ENCODE measurements at places on chromosomes 2 and 18.
A peak's percentile ranks its signal among the peaks of the same experiment; 100 is the strongest.

DNA sequence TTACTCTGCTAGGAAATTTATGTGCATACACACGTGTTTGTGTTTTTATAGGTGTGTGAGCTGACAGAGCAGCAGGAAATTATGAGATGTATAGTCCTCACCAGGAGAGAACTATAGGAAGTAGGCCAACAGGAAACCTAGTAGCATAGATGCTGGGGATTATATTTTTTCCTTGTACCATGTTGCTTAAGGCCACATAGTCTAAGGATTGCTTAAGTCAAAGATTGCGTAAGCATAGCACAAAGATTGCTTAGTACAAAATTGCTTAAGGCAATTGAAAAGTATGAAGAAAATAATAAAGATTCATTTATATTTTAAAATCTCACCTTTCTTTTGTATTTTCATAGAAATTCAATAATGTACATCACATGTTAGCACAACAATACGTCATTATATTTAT lies 18.7 kb upstream of the CCDC102B start:
- no peak for DNase-seq

DNA sequence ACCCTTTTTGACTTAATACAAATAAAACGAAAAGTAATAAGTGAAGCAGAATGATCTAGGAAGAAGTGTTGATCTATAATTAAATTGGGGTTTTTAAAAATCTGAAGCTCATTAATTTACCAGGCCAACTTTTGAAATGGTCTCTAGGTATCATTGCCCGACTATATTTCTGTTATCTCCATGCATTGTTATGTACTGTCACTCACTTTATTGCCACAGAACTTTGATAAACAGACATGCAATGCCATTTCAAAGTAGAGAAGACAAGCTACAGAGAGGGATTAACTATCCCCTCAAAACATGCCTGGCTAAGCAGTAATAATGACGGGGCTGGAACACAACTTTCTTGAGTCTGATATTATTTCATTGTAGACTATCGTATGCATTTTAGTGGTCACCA lies 147.6 kb upstream of the ITGA4 start:
- DNase-seq: no peak

GRCh38 chr18:24841536-24841935 lies 381.1 kb downstream of the HRH4 start:
- no peak for DNase-seq

DNA sequence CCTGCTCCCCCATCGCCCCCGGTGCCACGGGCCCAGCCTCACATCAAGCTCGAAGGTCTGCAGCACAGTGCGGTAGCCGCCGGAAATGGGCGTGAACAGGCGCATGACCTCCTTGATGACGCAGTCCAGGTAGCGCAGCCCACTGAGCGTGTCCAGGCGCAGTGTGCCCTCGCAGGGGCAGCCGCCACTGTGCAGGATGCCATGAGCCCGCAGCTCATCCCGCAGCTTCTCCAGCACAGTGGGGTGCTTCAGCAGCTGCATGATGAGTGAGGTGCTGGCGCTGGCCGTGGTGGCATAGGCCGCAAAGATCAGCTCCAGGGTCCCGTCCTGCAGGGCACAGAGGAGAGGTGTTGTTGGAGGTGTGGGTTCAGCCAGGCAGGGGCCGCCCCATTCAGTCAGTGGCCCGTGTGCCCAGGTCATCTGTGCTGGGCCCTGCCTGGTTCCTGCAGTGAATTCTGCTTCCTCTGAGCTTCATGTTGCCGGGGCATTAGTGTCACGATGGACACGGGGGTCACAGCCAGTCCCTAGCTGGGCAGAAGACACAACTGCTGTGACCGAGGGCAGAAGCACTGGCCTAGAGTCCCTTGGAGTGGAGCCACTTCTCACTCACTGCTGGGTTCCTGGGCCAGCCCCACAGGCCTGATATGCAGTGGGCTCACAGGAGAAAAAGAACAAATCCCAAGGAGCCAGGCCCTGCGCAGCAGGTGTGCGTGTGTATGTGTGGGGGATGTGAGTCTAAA lies 14.5 kb downstream of the CYP26B1 start:
- no peak for DNase-seq

- no peak for DNase-seq
Measured at GRCh38 chr2:54549917-54550518, 93.9 kb downstream of the SPTBN1 start.

GRCh38 chr18:26091047-26091630 lies 726 bp upstream of the SS18 start:
- no peak for DNase-seq

DNA sequence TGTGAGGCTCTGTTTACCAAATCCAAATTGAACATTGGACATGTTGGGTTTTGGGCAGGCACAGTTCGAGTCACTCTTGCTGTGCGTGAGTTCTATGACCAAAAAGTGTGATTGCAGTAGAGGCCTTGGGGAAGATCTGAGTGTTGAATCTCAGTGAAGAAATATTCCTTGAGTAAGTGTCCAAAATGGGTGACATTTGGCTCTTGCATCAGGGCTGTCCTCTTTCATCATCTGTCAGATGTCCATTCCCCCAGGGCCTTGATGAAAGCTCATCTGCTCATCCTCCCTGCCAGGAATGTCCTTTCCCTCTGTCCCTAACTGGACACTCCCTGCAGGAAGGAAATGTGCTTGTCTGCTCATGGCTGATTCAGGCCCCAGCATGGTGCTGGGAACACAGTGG lies 6.4 kb upstream of the SFTPB start:
- DNase-seq: no peak

DNA sequence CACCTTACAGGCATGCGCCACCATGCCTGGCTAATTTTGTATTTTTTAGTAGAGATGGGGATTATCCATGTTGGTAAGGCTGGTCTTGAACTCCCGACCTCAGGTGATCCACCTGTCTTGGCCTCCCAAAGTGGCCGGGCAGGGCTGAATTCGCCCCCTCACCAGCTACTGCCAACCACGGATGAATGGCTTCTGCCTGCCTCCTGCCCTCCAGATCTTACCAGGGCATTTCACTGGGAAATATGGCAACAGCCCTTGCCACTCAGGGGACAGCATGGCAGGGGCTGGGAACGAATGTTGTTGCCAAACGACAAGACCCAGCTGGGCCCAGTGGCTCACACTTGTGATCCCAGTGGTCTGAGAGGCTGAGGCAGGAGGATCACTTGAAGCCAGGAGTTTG lies 1.8 kb upstream of the ALPP start:
- DNase-seq: no peak

DNA sequence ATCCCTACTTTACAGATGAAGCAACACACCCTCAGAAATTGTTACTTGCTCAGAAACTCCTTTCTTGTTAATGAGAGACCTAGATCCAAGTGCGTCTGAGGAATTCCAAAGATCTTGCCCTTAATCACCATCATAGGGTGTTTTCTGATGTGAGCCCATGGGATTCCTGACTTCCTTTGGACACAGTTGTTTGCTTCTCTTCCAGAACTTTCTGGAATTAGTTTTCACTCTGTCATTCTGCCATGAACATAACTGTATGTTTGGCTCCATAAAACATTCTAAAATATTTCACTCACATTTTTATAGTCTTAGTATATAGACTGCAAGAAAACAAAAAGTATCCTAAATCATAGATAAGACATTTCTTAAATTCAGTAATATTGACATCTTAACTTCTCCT lies 593.9 kb upstream of the SOX11 start:
- DNase-seq: no peak

DNA sequence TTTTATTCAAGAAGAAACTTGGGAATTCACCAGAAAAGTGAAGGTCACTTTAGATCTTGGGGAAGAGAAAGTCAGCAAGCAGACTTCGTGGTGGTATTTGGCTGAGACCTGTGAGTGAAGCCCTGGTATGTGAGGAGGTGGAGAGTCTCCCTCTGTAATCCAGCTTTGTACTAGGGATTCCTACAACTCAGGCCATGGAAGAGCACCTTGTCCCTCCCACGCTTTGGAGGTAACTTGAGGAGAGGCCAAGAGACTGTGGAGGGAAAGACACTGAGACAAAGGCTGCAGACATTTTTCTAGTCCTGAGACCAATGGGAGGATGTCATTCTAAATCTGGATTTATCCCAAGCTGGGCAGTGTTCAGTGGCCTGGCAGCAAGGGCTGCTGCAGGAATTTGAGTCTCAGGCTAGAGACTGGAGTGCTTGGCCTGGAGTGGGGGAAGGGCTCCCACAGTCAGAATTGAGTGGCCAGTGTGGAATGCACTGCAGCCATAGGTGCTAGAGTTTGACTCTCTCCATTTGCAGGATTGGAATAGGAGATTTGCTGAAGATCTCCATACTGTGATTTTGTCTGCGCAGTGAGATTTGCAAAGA lies 219.0 kb downstream of the ACTR3 start:
- DNase-seq: no peak

- DNase-seq: no peak
Measured at GRCh38 chr18:45755934-45756333, 32.0 kb downstream of the SLC14A1 start.

DNA sequence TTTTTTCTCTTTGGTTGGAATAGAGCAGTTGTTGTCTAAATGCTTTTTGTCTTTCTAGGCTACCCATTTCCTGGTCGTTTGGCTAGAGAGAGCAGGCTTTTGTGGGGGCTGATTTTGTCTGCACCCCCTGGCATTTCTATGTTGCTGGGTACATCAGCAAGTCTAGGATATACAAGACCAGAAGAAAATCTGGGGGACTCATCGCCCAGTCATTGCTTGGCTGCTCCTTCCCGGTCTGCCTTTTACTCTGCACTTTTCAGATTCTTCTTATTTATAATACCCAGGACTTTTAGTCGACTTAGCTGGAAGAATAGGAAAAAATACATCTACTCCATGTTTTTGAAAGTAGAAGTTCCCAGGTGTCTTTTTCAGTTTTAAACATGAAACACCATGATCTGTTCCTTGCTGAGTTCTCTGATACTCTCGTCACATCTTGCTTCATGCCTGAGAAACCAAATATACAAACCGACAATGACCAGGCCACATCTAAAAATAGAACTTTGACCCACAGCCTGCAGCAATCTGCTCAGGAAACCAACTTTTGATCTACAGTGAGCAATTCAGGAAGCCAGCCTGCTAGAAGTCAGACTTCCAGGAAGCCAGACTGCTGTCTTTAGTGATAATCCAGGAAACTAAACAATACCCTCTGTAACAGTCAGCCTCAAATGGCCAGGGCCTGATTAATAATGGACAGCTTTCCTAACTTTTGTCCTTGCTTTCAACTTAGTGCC lies 163.8 kb upstream of the MEX3C start:
- DNase-seq: no peak

- no peak for DNase-seq
Measured at GRCh38 chr18:67001052-67001451, 397.2 kb upstream of the CDH19 start.

DNA sequence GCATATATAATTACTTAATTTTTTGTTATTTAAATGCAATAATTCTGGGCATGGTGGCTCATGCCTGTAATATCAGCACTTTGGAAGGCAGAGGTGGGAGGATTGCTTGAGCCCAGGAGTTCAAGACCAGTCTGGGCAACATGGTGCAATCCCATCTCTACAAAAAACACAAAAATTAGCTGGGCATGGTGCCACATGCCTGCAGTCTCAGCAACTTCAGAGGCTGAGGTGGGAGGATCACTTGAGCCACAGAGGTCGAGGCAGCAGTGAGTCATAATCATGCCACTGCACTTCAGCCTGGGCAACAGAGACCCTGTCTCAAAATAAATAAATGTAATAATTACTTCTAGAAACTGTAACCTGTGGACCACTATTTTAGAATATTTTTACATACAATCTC lies 21.5 kb upstream of the TMEM87B start:
- no peak for DNase-seq

DNA sequence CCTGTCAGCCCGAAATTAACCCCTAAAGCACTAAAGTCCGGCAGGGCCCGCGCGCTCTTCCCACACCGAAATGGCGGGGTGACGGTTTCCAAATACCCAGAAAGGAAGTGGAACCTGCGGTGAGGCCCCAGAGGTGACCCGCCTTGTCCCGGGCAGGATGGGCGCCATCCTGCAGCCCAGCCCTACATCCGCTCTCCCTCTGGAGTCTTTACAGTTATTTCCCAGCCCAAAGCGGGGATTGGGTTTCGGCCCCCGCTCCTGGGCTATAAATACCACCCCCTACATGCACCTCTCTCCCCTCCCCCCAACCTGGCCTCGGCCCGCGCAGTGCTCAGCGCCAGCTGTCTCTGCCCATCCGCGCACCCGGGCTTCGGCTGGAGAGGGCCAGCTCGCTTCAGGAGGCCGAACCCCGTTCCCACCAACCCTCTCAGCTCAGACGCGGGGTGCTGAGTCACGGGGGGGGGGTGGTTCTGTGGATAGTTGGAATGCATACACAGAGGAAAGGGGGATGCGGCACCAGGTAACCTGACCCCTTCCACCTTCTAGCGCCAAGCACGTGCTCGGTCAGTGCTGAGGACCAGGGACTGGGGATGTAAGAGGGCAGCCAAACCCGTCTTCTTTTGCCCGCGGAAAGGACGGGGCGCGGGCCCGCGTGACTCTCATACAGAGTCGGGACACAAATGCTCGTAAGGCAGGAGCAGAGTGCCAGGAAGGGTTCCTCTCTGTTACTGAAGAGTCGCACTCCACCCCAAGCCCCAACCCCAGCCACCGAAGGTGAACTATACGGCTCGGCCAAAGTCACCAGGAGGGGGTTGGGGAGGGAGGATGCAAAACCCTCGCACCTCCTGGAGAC lies at the start of gene TUBA4B:
Gene TUBA4B, plus strand, starts transcription at position 344 of the 853 bp plus-strand sequence. Its CDS starts 165 bp downstream, at position 509.
- peak; percentile 44 for DNase-seq

- no peak for DNase-seq
Measured at GRCh38 chr2:85019121-85019520, 48.2 kb downstream of the KCMF1 start.

DNA sequence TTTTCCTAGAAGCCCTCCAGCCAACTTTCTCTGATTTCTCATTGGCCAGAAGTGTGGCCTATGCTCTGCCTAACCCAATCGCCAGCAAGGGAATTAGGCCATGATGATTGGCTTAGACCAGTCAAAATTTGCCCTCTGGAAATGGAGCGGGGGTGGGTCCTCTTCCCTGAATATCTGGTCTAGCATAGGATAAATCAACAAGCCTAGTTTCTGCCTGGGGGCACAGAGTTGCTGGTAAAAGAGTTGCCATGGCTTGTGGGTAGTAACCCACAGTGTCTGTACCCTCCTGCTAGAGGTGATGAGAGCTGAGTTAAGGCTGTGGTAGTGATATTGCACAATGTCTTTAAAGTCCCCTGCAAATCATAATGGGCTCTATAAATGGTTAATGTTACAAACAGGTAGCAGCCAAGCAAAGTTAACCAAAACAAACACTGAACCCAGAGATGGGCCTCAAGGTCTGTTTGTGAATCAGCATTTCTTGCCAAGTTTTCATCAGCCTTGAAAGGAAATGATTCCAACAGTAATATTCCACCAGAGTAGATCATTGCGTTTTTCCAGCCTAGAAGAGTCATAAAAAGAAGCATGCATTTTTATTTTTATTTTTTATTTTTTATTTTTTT lies 19.3 kb downstream of the GALM start:
- DNase-seq: no peak

Data from DND-41 (cell line).